ENCODE measurements at places on chromosomes 5 and 9. TPM values are rescaled to one million over a fixed set of nuclear protein-coding genes. Genes with fewer than 3 reads are reported as not detected.

PCDHGA8 gene
- not detected for total RNA-seq

SMIM33 gene
- total RNA-seq: 2.1 TPM

NR4A3 gene
- 0.48 TPM for total RNA-seq

PLAC8L1 gene
- not detected for total RNA-seq

PLEKHG4B gene
- total RNA-seq: not detected

ITGA2 gene
- 5.0 TPM for total RNA-seq

KIF4B gene
- 0.07 TPM for total RNA-seq

All from activated naive CD4-positive, alpha-beta T cell treated with anti-CD3 and anti-CD28 coated beads, Interleukin-2, amount 10 ng/mL, durations not matched to agents 5 hours and 36 hours (primary cell).